ENCODE measurements at places on chromosomes 2 and 18. TPM values are rescaled to one million over a fixed set of nuclear protein-coding genes. Genes with fewer than 3 reads are reported as not detected.
A peak's percentile ranks its signal among the peaks of the same experiment; 100 is the strongest.

The ZNF396 gene
- polyA plus RNA-seq: 5.3 TPM

The MAP3K20 gene
- 21.4 TPM for polyA plus RNA-seq

- no peak for DNase-seq
Measured at GRCh38 chr2:28607730-28608499, 112.1 kb downstream of the PLB1 start.

DNA sequence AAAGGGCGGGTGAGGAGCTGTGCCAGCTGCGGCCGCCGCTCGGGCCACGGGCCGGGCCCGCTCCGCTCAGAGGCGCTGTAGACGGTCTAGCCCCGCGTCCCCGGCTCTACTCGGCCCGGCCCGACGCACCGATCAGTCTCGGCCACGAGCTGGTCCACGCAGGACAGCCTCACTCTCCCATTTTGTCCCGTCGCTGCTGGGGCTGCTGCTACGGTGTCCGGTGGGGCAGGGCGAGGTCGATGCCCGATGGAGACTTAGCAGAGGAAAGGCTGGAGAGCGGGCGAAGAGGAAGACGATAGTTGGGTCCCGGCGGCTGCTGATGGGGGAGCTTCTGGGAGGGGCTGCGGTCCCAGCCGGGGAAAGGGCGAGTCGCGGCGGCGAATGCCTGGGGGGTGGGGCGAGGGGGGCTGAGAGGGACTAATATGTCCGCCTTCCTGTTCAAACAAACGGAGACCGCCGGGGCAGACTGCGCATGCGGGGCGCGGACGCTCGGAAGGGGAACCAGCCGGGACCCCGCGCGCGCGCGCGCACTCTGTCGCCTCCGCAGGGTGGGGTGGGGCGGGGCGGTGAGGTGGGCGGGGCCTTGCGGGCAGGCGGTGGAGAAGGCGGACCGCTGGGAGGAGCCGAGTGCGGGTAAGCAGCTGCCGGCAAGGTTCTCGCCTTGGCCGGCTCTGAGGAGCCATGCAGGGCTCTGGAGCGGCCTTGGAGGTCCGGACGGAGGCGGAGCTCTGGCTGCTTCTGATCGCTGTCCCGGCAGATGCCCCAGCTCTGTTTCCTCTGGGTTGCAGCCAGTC is at the start of gene ROCK1:
Gene ROCK1 (minus strand): TSS at position 468 of the 794 bp plus-strand sequence. CDS start 903 bp downstream, outside the sequence.
- peak; percentile 94 for DNase-seq

DNA sequence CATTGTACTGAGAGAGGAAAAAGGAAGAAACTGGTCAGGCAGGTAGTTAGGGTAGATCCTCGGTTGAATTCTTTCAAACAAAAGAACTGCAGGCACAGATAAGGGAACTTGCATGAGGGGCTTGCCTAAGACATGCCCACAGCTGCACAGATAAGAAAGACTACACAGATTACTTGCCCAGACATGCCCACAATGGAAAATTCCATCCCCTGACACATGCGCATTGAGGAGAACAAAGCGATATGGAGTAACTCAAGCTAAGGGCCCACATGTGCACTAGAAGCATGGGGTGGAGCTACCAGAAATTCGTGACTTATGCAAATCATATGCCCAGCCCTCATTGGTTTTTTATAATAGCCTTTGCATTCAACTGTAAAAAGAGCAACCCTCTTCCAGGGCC is 181.3 kb upstream of the ZNF521 start:
- no peak for DNase-seq

- DNase-seq: no peak
Measured at GRCh38 chr2:10086950-10087349, 6.7 kb upstream of the CYS1 start.
